ENCODE measurements at places on chromosomes 5 and 9.

- DNase-seq = no peak
Observed at GRCh38 chr9:115225459-115226116, 107.6 kb upstream of the TNC start.

DNA sequence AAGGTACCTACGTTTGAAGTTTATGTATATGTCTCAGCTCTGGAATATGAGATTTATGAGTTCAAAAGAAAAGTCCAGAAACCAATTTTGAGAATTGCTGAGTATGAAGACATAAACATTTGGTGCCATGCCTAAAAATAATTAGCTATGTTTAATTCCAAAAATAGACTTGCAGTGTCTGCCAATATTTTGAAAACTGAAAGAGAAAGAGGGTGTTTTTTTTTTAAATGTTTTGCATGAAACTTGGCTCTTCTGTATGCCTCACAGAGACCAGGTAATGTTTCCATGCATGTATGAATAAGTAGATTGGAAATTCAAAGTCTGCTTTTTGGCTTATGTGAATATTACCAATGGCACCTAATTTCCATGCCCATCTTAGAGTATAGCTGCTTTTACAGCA lies 634.4 kb upstream of the C9orf72 start:
- DNase-seq = no peak

DNA sequence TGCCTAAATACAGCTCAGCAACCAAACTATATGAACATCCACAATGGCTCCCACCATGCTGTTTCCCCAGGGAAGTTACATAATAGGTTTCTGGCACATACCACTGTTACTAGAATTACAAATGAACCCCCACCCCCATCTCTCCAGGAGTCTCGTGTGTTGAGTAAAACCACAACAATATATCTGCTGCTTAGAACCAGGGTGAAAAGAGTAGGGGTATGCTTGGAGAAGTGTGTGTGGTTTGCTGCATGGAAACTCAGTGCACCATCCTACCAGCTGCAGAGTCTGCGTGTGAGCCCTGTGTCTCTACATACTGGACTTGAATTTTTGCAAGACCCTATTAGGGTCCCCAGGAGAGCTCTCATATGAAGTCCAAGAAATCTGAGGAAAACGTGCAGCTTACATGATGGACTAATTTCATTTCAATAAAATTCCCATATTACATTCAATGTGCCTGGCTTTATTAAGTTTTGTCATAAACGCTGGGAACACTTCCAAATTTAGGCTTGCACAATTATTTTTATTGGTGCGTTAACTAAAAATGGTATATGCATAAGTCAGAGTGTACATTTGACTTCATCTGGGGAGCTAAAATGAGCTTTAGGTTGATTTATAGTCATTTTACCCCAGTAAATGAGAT lies 104.5 kb upstream of the NFIB start:
- no peak for DNase-seq

GRCh38 chr9:25557645-25558300 lies 120.5 kb downstream of the TUSC1 start:
- no peak for DNase-seq

DNA sequence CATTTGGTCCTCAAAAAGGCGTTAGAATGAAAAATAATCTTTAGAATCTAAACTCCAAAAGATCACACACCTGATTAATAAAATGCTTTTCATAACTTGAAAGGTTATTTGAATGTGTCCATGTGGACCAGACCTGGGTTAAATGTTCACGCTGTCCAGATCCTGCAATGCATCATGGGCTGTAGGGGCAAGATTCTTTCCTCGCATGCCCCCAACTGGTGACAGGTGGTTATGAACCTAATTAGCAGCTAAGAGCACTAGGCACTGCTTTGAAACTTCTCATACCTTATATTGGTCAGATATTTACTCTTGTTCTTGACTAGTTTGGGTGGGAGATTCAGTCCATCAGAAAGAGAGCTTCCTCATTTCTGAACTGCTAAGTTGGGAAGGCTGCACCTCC lies 19.3 kb upstream of the PIP5K1B start:
- DNase-seq = no peak

DNA sequence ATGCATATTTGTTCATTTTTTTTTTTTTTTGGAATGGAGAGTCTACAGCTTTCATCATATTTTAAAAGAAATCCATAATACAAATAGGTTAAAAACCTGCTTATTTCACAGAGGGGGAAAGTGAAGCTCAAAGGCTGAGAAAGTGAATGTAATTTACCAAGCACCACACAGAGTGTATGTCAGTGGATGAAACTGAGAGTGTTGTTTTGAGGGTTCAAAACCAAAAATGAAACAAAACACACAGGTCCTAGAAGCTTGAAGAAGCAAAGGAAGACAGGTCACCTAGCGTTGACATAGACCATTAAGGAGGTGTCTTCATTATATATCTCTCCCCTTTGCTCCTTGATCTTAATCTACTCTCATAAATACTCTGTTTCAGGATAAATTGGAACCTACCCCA lies 7.5 kb downstream of the NMUR2 start:
- no peak for DNase-seq

- DNase-seq = no peak
Observed at GRCh38 chr5:155885199-155885598, 441.8 kb upstream of the SGCD start.

DNA sequence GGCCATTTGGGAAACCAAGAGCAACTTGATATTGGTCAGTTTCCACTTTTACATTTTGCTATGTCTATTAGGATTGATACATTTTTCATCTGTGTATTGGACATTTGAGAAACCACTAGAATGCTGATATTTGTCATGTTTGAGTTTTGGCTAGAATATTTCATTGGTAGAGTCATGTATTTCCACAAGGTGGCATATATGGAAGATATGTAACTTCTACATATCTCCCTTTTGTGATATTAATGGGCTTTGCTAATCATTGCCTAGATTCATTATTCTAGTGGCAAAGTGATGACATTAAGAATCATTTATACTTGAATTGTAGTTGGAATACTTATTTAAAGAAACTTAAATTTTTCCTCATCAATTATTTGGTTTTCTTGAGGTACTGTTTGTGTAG lies 692.9 kb upstream of the EDIL3 start:
- no peak for DNase-seq

DNA sequence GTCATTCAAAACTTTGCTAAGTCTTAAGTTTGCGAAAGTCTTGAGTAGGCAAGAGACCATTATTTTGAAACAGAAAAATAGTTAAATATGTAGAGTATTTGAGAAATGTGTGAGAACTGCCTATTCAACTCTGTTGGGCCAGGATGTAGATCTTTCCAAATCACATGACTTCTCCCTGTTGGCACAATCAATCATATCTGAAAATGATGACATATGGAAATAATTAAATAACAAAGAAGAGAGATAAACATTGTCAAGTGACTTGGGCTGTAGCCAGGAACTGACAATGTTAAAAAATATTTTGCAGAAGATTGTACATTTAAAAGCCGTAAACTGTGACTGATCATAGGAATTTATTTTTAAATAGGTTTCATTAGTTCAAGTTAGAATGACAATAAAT lies 104.6 kb upstream of the IL6ST start:
- DNase-seq = no peak

GRCh38 chr9:120876842-120877240 lies at the start of gene PHF19:
TSS of gene PHF19 (minus strand) at chr9:120877188. CDS start at chr9:120874741, 2,447 bp downstream.
- no peak for DNase-seq

DNA sequence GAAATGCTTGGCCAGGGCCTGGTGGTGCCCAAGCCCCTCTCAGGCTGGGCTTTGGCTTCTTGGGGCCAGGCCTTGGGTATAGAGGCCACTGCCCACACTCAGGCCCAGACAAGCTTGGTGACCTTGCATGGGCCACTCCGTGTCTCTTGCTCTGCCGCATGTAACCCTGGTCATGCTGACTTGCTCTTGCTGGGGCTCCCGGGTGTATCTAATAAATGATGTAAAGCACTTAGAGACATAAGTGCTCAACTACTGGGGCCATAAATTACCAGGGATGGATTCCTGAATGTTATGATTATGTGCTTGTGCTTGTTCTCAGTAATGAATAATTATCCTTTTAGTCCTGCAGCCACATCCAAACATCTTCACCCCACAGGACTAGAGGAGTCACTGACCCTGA lies 54.0 kb downstream of the C5orf15 start:
- DNase-seq = no peak

GRCh38 chr5:143156086-143156485 lies 247.4 kb downstream of the NR3C1 start:
- no peak for DNase-seq

DNA sequence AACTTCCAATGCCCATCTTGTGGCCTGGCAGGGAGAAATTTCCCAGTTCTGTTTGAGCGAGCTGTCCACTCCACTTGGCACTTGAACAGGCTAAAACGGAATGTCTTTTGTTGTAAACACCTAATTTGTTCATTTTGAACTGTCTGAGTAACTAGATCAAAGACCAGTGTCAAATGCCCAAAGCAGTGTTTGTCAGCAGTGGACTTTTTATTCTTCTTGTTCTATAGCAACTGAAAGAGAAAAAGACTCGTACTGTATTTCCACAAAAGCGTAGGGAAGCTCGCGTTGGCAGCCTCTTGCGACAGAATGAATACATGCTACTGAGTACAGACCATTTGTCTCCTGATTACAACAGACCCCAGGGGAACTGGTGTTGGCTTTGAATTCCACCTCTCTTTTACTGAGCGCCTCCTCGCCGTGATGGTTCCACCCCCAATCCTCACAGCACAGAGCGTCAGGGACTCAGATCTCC lies 601.8 kb upstream of the ZNF608 start:
- no peak for DNase-seq

DNA sequence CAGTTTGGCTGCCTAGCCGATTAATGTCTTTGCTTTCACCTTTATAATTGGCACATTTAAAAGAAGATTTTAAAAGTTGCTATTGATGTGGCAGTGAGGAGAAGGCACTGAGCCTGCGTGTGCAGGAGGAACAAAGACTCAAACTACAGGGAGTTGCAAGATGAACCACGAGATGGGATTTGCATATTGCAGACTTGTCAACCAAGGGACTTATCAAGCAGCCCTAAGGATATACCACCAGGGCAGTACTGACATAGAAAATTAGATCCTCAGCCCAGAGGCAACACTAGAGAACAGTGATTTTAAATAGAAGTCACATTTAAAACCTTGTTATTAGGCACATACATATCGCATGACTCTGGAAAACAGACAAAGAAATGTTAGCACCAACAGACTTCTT lies 342.6 kb downstream of the GLIS3 start:
- no peak for DNase-seq

DNA sequence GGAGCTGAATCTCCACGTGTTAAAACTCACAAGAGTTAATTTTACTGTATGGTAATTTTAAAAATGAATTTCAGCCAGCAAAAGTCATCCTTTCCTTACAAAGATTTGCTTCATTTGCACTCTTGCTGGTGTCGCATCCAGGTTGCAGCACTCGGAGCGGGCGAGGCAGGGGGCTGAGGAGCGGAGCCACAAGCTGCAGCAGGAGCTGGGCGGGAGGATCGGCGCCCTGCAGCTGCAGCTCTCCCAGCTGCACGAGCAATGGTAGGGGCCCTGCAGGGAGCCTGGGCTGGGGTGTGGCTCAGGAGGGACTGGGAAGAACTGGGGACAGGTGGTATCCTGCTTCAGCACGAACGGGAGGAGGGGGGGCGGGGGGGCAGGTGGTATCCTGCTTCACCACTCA lies 27.1 kb downstream of the HNRNPH1 start:
- DNase-seq = no peak

GRCh38 chr5:14581106-14581890 lies at the start of gene OTULINL:
TSS of gene OTULINL (plus strand) at chr5:14581792. CDS start at chr5:14581895, 103 bp downstream.
- DNase-seq = no peak

- DNase-seq = no peak
Observed at GRCh38 chr9:85136987-85137386, 467.5 kb downstream of the NTRK2 start.

All from renal cortical epithelial cell (primary cell).